ENCODE measurements at places on chromosomes 6 and 20. TPM values are rescaled to one million over a fixed set of nuclear protein-coding genes. Genes with fewer than 3 reads are reported as not detected.

DNA sequence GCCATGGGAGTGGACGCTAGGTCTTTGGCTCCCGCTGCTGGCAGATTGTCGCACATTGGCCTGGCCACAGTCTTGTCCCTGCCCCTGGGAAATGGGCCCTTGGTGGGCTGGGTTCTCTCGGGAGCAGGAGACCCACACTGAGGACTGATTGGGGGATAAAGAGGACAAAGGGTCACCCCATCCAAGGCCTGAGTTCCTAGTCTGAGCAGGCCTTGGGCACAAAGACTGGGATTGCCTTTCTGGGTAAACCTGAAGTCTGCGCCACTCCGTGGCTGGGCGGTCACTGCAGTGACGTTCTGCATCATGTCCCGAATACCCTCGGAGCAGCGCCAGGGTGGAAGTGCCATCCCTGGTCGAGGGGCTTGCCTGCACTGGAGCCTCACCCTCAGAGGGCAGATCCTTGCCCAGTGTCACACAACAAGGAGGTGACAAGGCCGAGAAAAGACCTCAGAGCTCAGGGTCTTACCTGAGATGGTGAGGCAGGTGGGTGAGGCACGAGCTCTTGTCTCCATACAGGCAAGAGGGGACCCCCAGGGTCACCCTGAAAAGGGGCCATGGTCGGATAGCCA lies 36.1 kb upstream of the ZBP1 start:
- peak; percentile 7 for DNase-seq

- peak; percentile 8 for DNase-seq
Observed at GRCh38 chr20:64105846-64106434, 1.4 kb downstream of the NPBWR2 start.

GRCh38 chr6:158255989-158256601 lies 56.2 kb upstream of the TULP4 start:
- DNase-seq = no peak

GRCh38 chr6:153208706-153209105 lies 77.6 kb upstream of the RGS17 start:
- no peak for DNase-seq

DNA sequence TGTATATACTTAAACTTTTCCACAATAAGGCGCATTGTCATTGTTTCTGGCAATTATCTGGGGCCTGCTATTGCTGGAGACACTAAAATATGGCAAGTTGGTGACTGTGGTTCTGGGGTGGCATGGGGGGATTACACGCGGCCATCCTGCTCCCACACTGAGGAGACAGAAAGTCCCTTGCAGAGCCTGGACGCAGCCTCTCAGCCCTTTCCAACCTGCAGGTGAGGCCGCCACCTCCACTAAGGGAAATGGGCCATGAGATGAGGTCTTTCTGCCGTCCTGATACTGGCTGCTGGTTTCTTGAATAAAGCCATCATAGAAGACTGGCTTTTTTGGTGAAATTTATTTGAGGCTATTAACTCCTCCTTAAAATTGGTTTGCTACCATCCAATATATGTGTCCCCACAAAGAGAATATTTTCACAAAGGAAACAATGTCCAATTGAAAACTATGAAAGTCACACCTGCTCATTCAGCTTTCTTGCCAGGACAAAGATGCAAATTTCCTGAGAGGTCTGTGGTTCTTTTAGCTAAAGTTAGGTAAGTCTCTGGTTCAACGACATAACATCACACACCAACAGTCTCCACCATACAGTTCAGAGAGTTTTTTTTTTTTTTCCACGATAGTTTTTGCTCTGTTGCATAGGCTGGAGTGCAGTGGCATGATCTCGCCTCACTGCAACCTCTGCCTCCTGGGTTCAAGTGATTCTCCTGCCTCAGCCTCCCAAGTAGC lies 13.0 kb downstream of the TXNDC5 start:
- no peak for DNase-seq

DNA sequence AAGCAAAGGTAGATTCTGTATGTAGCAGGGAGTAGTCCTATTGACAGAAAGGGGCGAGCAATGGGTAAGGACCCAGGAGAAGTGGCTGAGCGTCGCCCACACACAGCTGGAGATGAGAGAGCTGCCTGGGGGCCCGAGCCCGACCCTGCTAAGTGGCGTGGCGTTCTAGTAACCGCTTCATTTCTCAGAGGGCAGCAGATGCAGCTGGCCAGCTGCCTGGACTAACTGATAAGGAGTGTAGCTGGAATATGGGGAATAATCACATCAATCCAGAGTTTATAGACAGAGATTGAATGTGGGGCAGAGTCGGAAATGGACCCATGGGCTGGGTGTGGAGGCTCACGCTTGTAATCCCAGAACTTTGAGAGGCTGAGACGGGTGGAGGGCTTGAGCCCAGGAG lies 64.4 kb downstream of the EZR start:
- no peak for DNase-seq

Gene KIAA1755
- 0.16 TPM for total RNA-seq

Gene HLA-DMB
- total RNA-seq = 2.3 TPM

Gene HLA-DRA
- total RNA-seq = 2.8 TPM

Gene NKX2-4
- 0.11 TPM for total RNA-seq

Gene MTFR2
- 8.5 TPM for total RNA-seq

DNA sequence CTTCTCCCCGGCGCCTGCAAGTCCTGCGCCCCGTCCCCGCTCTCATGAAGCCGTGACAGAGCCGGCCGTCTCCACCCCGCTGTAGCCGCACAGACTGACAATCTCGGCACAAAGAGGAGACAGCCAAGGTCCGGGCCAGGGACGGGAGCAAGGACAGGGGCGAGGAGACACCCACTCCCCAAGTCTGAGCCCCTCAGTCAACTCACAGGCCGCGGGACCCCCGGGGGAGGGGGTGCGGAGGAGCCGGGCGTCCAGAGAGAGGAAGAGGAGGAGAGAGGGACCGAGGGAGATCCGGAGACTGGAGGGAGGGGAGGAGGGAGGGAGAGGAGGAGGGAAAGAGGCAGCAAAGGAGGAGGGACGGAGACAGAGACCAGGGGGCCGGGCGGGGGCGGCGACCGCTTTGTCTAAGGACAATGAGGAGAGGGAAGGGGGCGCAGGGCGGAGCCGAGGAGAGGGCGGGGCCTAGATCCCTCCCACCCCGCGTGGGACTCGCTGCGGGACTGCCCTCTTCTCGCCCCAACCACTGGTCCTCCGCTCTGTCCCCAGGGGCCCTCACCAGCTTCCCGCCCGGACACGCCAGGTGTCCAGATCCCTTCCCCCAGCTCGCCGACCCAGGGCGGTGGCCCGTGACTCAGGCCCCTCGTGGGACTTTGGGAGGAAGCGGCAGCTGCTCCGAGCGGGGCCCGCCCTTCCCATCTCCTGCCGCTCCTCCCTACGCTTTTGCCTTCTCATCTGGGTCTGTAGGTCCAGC lies 638 bp upstream of the PPP1R18 start:
- peak; percentile 92 for DNase-seq

- no peak for DNase-seq
Observed at GRCh38 chr6:137762168-137763090, 104.6 kb upstream of the TNFAIP3 start.

DNA sequence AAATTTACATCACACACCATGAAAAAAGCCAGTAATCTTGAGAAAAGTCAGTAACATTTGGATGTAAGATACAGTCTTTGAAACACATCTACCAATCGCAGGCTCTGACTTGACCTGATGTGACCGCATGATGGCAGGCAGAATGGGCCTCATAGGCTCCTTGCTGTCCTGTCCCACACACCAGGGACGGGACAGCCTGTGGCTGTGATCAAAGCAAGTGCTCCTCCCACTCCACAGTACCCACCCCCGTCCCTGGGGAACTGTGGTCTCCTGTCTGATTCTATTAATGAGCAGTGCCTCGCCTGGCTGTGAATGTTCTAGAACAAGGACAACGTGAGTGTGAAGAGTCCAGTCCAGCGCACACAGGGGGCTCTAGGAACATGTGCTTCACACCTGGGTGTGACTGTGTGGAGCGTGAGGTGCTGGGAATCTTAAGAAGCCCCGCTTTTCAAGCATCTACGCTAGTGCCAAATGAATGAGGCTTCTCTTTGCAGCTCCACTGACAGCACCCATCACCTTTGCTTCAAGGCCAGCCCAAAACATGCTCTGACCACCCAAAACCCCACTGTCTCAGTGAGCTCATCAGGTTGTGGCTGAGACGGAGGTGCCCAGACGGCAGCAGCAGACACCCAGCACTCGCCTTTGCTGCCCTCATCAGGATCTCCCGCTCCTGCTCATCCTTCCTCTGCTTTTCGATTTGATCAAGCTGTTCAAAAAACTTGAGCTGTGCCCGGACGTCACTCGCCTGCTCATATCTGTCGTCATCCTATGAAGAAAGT lies 67.1 kb downstream of the TAF4 start:
- DNase-seq = no peak

Gene CLPSL2
- 6.2 TPM for total RNA-seq

- no peak for DNase-seq
Observed at GRCh38 chr6:108677357-108677756, 116.6 kb downstream of the FOXO3 start.

GRCh38 chr20:20215976-20216727 lies 151.8 kb upstream of the INSM1 start:
- no peak for DNase-seq

- no peak for DNase-seq
Observed at GRCh38 chr6:170564936-170565530, 10.9 kb downstream of the TBP start.

GRCh38 chr20:12949429-12949980 lies 59.3 kb upstream of the SPTLC3 start:
- DNase-seq = no peak

DNA sequence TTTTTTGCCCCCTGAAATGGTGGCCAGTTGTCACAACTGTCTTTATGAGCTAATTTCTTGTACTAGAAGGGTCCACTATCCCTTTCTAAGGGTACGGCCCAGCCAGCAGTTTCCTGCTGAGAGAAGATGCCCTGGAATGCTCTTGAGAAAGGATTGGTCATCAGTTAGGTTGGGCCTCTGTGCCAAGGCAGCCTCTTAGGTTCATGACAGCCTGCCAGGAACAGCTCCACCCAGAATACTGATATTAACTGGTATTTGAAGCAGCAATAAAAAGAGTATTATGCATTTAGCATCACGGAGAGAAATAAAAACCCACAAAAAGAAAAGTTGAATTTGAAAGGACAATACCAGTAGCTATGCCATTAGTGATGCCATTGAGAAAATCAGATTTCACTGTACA lies 9.0 kb upstream of the HINT3 start:
- DNase-seq = no peak

- no peak for DNase-seq
Observed at GRCh38 chr6:103707596-103708325, 1152.0 kb downstream of the HACE1 start.

Measured in WTC11 (cell line).